Stimulated activated CD8-positive, alpha-beta memory T cell treated with anti-CD3 and anti-CD28 coated beads, Interleukin-15, amount 100 ng/mL, for 4 hours (primary cell): ENCODE measurements at places on chromosomes 1 and 21.

DNA sequence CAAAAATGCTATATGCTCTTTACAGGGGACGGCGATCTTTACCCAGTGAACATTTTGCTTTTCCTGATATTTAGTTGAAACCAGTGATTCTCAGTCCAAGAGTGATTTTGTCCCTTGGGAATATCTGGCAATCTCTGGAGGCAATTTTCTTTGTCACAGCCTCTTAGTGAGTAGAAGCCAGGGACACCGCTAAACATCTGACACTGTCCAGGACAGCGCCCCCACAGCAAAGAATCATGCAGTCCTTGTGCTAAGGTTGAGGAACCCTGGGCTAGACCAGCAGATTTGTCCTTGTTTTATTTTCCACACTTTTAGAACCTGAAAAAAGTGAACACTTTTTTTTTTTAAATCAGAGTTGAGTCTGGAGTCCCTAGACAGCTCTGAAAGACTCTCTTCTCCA, 13.1 kb downstream of the EVA1C start:
- no peak for DNase-seq

DNA sequence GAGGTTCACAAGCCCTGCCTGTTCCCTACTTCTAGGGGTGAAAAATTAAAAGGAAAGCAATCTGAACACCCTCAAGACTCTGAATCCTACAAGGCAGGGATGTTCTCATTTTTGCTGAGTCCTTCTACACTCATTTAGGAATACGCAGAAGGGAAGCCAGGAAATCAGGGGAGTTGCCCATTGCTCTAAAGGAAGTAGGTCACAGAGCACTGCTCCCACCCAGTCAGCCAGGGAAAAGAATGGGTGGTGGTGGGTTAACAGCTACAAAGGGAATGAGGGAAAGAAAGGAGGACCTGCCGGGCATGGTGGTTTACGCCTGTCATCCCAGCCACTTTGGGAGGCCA, 2.4 kb upstream of the CTTNBP2NL start:
- no peak for DNase-seq

DNA sequence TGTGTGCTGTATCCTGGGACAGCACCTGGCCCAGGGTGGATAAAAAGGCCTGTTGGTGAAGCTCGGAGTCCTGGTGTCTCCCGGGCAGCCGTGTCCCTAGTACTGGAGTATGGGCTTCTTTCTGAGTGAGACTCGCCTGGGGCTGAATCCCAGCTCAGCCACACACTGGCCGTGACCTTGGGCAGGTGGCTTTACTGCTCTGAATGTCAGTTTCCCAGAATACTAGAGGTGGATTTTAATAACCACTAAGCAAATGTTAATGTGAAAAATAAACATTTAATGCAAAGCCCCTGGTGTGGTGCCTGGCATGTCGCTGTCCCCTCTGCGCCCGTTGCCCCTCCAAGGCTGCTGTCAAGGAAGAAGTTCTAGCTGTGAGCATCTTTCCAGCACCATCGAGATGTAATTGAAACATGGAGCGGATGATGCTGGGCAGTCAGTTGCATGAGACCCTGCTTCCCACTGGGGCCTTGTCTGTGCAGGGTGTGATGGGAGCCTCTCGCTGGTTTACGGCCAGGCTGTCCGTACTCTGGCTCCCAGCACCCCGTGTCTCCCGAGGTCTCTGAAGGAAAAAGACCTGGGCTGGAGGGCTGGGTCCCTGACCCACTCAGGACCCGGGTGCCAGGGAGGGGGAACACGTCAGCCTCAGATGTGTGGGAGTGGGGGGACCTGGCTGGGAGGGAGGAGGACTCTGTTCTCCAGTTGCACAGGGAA, 527.8 kb downstream of the MATN1 start:
- no peak for DNase-seq

GRCh38 chr1:14262637-14263036, 335.8 kb upstream of the KAZN start:
- DNase-seq = no peak

GRCh38 chr1:179151908-179152682, 70.2 kb downstream of the TOR3A start:
- DNase-seq = no peak
